ENCODE measurements at places on chromosomes 7 and 10.

GRCh38 chr7:2980401-2981102 is 63.1 kb downstream of the CARD11 start:
- DNase-seq, result no peak

GRCh38 chr7:139946533-139946932 is 116.2 kb downstream of the PARP12 start:
- DNase-seq, result no peak

- DNase-seq, result no peak
These were observed 78.7 kb upstream of the PPP2R2D start for GRCh38 chr10:131822013-131822691.

- DNase-seq, result no peak
These were observed 4.3 kb downstream of the HOXA11 start for GRCh38 chr7:27180431-27181420.

GRCh38 chr10:71382757-71383156 is 14.0 kb upstream of the CDH23 start:
- no peak for DNase-seq

DNA sequence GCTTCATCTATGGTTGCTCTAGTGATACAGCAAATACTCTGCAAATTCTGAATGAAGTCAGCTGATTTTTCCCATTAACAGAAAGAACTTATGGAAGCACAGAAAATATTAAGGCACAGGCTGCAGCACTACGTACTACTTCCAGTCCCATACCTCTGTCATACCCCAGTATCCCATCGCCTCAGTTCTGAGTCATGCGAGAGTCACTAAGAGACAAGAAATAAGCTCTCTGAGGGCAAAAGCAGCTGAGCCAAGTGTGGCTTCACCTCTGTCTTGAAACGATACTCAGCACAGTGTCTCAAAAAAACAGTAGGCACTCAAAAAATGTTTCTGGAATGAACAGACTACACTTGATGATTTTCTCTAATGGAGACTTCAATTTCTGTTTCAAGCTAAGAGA is 48.2 kb downstream of the EZH2 start:
- DNase-seq, result no peak

DNA sequence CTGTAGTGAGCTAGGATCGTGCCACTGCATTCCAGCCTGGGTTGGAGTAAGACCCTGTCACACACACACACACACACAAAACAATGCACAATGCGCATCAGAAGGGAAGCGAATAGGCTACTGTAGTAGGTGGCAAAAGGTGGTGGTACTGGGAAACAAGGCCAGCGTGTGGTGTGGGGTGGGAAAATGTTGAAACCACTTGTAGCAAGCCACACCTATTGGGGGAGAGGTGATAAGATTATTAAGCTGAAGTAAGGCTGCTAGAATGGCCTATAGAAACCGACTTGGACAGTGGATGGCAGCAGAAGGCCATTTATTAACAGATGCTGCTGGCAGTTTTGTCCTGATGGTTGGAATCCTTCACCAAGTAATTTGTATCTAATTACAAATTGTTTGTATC is 7.2 kb upstream of the CHCHD1 start:
- DNase-seq, result no peak

DNA sequence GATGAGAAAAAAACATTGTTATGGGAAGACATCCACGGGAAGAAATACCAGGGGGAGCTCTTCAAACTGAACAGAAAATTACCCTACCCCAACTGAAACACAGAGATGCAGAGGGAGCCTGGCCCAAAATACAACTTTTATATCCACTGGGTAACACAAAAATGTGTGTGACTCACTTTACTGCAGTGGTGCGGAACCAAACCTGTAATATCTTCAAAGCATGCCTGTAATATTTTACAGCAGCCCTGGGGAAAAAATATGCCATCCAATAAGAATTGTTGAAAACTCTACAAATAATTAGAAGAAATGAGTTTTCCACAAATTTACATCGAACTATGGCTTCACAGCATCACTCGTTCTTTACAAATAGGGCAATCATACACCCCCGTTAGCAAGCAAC is 49.8 kb upstream of the SRRM3 start:
- no peak for DNase-seq

GRCh38 chr7:32142649-32143048 is 72.4 kb upstream of the PDE1C start:
- no peak for DNase-seq

DNA sequence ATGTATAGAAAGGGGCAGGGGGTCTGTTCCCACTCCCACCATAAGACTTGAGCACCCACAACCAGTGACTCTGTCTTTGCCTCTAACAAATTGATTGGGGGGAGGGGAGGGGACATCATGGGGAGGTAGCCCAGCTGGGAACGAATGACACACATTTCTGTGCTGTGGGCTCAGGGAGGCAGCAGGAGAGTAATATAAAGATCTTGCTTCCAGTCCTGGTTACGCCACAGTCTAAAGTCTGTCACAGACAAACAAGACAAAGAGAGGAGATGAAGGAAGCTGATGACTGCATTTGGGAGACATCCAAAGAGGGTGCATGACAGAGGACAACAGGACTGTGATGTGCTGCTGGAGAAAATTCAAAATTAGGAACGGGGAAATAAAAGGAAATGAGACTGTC is 153.9 kb downstream of the ACTR3B start:
- no peak for DNase-seq

DNA sequence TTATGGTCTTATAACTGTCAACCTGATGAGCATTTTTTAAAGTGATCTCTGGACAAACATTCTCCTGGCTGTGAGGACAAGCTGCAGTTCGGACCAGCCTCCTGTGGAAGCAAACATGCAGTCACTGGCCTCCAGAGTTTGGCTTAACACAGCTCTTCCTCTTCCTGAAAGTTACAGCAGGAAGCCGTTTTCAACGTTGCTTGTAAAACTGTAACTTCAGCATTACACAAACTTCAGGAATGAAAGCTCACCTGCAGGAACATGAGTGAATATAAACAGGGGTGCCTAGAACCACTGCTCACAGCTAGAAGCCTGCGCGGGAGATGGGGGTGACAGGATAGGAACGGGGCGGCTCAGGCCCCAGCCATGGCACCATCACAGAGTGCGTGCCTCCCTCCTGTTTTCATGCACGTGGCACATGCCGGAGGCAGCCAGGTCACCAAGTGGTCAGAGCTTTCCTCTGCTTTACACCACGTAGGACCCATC is 292.9 kb upstream of the PITRM1 start:
- DNase-seq, result no peak

DNA sequence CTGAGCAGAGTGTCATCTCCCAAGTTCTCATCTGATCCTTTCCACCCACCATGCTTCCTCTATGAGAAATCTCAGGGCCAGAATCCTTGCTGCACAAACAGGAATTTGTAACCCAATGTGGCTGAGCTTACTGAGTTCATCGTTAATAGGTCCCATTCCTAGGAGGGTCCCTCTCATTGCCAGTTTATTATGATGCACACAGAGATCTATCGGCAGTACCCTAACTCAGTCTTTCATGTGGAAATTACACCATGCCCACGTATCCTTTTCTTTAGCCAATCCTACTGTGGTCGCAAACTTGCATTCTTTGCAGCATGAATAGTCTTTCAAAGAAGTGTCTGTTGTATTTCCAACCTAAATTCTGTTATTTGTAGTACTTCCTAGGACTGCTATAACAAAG is 12.1 kb downstream of the TMEM236 start:
- DNase-seq, result no peak

DNA sequence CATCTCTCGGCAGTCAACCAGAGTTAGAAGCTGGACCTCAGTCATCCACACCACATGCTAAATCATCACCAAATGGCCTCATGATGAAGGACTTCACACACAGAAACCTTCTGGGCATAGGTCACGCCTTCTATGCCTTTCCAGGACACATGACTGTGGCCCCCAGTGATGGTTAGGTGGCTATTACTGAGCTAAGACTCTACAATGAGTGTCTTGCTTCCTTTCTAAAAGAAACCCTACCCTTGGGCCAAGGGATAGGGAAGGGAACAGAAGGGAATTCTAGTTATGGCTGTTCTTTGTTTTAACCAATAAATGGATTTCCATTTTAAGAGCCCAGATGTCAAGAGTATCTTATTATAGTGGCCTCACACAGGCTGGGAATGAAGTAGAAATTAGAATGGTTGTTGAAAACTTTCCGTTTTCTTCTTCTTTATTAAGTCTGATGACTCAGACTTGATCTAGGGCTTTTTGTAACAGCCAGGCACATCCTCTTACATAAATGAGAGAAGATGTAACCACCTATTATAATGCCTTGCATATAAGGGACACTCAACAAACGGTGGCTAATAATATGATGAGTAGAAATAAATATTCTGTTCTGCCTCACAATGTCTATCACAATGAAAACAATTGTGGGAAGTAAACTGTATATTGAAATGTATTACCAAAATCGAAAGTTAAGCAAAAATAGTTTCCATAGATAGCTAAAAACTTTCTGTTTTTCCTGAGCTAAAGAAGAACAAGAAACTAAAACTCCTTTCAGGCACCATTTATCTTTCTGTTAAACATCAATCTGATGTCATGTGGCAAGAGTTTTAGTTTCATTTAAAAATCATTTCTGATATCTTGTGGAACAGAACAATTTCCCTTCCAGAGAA is 62.5 kb upstream of the TOMM7 start:
- no peak for DNase-seq

DNA sequence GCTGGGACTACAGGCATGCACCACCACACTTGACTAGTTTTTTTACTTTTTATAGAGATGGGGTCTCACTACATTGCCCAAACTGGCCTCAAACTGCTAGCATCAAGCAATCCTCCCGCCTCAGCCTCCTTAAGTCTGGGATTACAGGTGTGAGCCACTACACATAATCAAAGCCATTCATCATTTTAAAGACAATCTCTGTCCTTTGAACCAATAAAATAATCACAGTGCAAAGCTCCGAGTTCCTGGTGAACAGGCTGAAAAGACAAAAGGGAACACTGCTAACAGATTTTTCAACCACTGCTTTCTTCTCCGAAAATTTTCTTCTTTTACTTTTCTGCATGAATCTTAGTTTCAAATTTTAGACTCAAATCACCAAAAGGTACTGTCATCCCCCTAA is 58.5 kb downstream of the PARD3 start:
- DNase-seq, result no peak

GRCh38 chr10:87545783-87546182 is 41.1 kb downstream of the MINPP1 start:
- DNase-seq, result no peak

DNA sequence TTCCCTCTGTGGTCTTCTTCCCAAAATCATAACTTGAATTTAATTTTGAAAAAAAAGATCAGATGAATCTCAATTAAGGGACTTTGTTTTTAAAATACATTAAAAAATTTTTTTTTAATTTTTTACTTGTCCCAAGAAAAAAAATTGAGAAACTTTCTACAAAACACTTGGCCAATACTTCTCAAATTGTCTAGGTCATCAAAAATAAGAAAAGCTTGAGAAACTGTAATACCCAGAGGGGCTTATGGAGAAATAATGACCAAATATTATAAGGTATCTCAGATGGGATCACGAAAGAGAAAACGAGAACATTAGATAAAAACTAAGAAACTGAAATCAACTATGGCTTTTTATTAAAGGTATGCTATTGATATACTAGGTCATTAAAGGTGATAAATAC is 835.0 kb downstream of the GATA3 start:
- no peak for DNase-seq

GRCh38 chr7:154857240-154857639 is 145.7 kb downstream of the PAXIP1 start:
- DNase-seq, result no peak

GRCh38 chr7:6288270-6288860 is 15.9 kb upstream of the CYTH3 start:
- no peak for DNase-seq

- DNase-seq, result no peak
These were observed 39.3 kb downstream of the AOAH start for GRCh38 chr7:36684954-36685353.

DNA sequence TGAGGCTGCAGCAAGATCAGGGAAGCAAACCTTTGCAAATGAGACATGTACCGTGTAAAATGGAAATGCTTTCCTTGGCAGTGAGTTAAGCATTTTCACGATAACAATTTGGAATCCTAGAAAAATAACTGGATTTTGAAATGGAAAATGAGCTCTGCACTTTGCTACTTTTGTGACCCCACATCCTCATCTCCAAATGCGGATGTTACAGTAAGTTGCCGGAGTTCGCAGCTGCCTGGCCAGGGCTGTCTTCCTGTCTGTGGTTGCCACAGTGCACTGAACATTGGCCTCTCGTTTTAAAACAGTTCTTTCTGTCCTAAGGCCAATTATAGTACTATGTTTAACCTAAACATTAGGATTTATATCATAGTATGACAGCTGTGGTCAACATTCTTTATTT is 136.2 kb upstream of the FZD8 start:
- DNase-seq, result no peak

DNA sequence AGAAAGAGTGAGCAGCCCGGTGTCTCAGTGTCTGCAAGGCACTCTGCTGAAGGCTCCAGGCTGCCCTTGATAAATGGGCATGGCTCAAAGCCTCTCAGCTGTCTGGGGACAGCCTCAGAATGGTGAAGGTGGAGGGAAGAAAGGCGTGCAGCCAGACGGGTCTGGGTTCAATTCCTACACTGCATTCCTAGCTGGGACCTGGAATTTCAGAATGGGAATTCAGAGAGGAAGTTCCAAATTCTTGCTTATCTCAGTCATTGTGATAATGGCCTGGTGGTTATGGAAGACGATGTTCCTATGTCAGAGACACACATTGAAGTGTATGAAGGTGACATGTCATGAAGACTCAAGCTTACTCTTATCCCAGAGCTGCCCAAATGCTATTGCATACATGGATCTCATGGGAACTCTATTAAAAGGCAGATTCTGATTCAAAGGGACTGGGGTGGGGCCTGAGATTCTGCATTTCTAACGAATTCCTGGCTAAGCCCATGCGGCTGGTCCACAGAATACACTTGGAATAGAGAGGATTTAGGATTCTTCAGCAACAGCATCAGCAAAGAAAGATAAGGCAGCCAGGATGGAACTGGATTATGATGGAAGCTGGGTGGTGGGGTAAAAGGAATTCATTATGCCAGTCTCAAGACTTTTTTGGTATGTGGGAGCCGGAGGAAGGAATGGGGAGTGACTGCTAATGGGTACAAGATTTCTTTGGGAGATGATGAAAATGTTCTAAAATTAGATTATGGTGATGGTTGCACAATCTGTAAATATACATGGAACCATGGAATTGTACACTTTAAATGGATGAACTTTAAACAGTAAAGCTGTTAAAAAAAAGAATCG is 82.6 kb upstream of the ZMIZ1 start:
- DNase-seq, result no peak

GRCh38 chr10:21524526-21525366 is 736 bp downstream of the SKIDA1 start:
- no peak for DNase-seq
